SK-N-MC (cell line): ENCODE measurements at places on chromosomes 1 and 21.

GRCh38 chr1:231612393-231613089, 14.0 kb upstream of the DISC1 start:
- no peak for DNase-seq

GRCh38 chr1:56803561-56804156, 15.5 kb downstream of the FYB2 start:
- no peak for DNase-seq

- no peak for DNase-seq
Observed at GRCh38 chr1:1680912-1681273, 11.7 kb downstream of the SLC35E2B start.

- no peak for DNase-seq
Observed at GRCh38 chr1:246794048-246794827, 70.0 kb downstream of the SCCPDH start.

- DNase-seq, result no peak
Observed at GRCh38 chr1:229619614-229620013, 6.3 kb downstream of the TAF5L start.

- DNase-seq, result no peak
Observed at GRCh38 chr1:28297826-28298225, 31.0 kb upstream of the MED18 start.

DNA sequence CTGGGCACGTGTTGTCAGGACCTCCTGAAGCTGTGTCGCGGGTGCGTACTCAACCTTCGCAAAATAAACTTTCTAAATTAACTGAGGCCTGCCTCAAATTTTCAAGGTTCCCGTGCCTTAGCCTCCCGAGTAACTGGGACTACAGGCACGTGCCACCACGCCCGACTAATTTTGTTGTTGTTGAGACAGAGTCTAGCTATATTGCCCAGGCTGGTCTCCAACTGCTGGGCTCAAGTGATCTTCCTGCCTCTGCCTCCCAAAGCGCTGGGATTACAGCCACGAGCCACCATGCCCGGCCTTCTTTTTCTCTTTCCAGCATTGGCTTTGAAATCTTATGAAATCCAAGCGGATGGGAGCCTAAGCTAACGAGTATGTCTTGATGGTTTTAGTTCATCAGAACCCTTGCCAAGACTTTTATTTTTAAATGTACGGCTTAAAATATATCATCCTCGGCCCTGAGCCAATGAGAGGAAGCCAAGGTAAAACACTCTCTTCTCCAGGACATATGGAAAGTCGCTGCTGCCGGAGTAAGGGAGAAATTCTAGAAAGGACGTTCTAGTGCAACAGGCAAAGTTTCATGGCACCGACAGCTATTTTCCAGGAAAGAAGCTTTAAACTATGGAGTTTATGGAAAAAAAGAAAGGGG, 12.7 kb upstream of the ERVH48-1 start:
- no peak for DNase-seq

GRCh38 chr1:2314803-2315673, 76.3 kb downstream of the MORN1 start:
- no peak for DNase-seq

DNA sequence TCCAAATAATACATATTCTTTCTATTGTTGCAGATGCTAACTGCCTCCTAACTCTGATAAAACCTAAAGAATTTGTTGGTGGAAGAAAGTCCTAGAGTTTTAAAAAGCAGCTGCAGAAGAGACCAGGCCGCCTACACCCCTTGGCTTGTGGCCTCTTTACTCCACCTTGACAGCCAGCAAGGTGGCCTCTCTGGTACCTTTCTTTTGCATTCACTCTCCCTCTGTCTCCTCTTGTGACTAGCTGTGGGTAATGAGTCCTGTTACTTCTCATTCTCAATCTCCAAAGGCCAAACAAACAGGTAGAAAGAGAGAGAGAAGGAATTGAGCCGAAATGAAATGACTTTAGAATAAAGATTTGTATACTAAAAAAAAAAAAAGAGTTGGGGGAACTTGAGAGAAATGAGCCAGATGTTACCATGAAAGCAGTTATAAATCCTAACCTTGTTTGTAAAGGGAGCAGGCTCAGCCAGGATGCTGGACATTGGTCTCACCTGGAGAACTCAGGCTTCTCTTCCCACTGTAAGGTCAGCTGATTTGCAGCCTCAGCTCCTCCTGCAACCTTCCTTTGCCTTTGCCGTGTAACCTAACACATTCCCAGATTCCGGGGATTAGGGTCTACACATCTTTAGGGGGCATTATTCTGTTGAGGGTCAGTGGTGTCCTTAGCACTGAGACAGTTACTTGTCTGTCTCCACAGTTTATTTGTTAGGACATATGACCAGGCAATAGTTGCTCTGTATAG, 164.1 kb upstream of the IRF2BP2 start:
- no peak for DNase-seq

DNA sequence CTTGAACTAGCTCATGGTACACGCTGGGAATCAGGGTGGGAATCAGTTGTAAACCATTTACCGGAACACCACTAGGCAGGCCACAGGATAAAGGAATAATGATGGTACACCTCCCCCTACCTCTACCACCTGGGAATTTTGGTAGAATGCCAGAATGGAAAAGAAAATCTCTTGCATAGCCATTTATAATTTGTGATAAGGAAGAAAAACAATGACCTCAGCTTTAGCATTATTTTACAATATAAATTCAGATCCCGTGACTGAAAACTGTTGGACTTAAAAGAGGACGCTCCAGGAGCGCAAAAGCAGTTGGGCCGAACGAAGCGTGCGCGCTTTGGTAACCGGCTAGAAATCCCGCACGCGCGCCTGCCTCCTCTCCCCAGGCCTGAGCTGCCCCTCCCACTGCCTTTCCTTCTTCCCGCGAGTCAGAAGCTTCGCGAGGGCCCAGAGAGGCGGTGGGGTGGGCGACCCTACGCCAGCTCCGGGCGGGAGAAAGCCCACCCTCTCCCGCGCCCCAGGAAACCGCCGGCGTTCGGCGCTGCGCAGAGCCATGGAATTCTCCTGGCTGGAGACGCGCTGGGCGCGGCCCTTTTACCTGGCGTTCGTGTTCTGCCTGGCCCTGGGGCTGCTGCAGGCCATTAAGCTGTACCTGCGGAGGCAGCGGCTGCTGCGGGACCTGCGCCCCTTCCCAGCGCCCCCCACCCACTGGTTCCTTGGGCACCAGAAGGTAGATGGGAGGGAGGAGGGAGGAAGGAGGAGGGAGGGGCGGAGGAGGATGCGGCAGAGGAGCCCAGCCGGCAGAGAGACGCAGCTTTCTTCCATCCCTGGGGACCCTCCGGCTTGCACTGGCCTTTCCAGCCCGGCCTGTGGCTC, at the start of gene CYP4X1:
TSS of gene CYP4X1 (plus strand) at position 402 of the 873 bp plus-strand sequence. CDS start at position 551, 149 bp downstream.
- no peak for DNase-seq

DNA sequence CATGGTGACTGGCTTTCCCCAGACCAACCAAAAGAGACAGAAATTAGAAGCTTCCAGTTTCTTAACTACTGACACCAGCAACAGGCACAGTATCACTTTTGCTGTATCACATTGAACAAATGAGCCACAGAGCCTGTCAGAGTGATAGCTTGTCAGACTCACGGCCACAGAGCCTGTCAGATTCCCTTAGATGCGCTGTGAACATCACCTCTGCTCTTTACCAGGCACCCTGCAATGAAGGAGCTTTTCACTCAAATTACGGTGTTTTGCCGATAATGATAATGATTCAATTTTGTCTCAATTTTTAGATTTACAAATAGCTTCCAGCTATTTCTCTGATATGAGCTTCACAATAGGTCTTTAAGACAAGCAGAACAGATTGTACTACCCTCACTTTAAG, 107.9 kb upstream of the GNG12 start:
- DNase-seq, result no peak

- DNase-seq, result no peak
Observed at GRCh38 chr1:61434276-61434675, 290.7 kb downstream of the TM2D1 start.

DNA sequence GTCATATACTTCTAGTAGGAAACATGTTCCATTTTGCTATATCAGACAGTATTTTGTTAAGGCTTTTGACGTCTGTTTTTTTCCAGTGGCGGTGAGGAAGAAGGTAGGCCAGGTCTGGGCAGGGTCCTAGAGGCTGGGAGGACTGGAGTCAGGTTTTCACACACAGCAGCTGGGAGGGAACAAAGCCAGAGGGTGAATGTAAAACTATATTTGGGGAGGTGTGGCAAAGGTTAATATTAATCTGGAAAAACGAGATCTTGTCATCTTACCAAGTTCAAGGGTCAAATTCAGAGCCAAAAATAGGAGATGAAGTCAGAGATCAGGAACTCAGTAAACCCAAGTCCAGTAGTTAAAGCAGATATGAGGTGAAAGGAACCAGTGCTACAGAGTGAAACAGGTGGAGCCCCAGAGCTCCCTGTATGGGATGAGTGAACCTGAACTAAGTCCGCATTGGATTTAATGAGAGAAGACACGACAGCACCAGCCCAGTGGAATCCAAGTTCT, 10.7 kb upstream of the OTUD7B start:
- no peak for DNase-seq

GRCh38 chr1:207155028-207155427, 51.0 kb downstream of the C4BPA start:
- no peak for DNase-seq

GRCh38 chr1:204107892-204108291, 35.0 kb downstream of the SOX13 start:
- DNase-seq, result no peak

- DNase-seq, result no peak
Observed at GRCh38 chr1:156359973-156360372, 9.0 kb upstream of the RHBG start.

DNA sequence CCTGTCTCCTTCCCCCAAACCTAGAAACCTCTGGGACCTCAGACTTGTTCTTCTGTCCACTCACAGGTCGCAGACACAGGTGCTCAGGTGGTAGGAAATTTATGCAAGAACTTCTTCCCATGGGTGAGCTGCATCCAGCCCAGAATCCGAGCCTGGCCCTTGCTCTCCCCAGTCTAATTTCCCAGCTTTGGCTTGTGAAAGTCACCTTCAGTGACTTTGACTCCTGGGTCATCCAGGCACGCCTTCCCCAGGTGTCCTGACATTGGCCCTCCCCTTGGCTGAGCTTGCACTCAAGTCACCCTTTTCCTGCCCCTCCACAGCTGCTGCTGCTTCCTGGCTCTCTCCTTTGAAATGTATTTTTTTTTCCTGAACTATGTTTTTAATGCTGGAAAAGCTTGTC, 6.6 kb downstream of the IPO13 start:
- DNase-seq, result no peak

DNA sequence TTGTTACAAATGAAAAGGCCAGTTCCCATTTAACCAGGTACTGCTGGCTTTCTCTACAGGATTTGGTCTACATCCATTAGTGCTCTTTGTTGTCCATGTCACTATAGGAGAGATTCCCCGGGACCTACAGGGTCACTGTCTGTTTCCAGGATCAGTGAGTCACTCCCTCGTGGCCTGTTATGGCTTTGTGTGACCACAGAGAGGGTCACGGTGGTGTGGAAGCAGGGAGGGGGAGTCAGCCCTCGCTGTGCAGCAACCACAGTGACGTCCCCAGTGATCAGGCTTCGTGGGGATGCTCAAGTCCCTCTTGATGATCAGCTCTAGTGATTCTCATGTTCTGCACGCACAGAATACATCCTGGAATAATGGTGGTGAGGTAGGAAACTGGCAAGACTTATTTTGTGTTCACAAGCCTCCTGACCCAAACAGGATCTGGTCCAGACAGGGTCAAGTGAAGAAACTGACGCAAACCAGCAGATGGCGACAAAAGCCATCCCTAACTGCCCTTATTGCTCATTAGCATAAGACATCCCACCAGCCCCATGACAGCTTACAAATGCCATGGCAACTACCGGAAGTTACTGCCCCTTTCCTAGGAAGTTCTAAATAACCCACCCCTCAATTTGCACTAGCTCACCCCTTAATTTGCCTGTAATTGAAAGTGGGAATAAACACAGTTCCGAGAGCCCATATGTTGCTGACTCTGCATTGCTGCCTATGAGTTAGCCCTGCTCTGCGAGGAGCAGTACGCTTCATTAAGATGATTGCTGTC, 98.5 kb downstream of the DISC1 start:
- DNase-seq, result no peak

DNA sequence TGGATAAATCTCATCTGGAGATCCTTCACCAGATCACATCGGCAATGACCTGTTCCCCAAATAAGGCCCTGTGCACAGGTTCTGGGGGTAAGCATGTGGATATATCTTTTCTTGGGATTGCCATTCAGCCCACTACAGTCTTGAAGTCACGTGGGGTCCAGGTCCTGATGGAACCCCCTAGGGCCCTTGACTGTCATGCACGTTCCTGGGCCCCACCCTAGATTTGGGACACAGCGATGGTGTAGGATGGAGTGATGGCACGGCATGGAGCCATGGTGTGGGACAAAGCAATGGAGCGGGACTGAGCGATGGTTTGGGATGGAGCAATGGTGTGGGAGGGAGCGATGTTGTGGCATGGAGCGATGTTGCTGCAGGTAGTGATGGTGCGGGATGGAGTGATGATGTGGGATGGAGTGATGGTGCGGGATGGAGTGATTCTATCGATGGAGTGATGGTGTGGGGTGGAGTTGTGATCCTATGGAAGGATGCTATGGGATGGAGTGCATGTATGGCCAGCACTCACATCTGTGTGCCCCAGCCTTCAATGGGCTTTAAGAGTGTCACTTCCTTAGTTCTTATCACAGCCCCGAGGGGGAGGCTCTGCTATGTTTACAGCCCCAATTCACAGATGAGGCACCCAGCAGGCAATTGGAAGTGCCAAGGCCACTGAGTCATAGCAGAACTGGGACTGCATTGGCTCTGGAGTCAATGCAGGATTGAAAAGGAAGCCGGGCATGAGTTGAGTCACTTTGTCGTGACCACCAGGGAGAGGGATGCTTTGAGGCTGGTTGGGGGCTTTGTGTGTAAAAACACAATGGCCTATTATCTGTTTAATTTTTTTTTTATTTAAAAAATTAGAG, 97.0 kb upstream of the C1orf174 start:
- no peak for DNase-seq

GRCh38 chr1:47362828-47363227, 29.2 kb downstream of the CMPK1 start:
- DNase-seq, result no peak

DNA sequence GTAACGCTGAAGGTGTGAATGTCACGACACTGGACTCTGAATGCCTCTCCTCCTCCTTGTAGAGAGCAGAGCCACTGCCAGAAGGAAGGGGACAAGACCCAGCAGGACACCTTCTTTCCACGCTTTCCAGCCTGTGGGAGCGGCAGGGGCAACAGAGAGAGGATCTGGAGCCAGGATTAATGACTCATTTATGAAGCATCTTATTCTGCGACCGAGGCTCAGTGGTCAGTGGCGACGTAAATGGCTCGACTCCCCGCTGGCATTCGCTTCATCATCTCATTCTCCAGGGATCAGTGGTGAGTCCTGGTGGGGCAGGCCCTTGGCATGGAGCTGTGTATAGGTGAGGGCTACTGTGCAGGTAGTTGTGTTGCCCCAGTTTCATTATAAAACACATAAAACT, 4.6 kb downstream of the SLC37A1 start:
- DNase-seq, result no peak

DNA sequence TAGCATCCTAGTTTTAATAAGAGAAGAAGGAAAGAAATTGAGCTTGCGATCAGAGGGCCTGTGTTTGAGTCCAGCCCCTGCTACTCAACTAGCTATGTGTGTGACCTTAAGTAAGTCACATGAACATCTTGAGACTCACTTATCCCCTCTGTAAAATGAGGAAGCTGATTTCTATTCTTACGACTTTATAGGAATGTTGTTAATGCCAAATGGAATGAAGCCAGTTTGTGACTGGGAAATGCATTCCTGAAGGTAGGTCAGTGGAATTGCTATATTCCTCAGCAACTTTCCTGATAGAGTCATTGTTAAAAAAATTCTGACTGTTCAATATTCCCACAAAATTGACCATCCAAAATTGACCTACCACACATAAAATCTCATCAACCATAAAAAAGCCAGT, 14.9 kb downstream of the FASLG start:
- DNase-seq, result no peak
